ENCODE measurements at places on chromosomes 3 and 15. TPM values are rescaled to one million over a fixed set of nuclear protein-coding genes. Genes with fewer than 3 reads are reported as not detected.

GRCh38 chr3:191770541-191770940 is 309.6 kb downstream of the PYDC2 start:
- no peak for DNase-seq

DNA sequence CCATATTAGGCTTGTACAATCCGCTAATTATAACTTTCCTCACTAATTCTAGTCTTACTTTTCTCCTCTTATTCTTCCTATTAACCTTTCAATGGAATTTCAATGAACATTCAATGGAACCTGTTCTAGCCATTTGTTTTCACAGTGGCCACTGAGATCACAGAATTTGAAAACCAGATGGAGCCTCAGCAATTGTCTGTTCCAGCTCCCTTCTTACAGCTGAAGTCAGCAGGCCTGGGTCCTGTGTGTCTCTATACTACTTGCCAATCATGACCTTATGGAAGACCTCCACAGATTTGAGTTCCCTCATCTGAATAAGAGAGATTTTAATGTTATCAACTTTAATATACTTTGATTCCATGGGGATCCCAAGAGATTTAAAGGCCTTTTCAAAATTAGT is 36.6 kb downstream of the TJP1 start:
- peak; percentile 12 for DNase-seq

DNA sequence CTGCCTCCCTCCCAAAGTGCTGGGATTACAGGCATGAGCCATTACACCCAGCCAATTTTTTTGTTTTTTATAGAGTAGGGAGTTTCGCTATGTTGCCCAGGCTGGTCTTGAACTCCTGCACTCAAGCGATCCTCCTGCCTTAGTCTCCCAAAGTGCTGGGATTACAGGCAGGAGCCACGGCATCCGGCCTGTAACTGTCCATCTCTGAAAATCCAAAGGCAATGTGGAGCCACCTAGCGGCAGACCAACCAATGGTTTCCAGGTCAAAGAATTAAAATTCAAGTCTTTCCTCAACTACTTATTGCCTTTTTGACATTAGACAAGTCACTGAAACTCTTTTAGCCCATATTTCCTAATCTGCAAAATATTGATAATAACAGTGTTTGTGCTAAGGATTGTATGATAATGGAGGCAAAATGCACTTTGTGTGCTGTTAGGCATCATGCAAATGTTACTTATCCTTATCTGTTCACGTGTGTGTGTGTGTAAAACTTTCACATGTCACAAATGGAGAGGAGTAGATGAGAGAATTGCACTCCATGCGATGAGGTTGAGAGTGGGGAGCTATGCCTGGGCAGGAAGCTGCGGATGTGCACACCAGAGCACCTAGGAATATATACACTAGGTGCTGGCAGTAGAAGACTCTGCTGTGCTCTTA is 48.7 kb downstream of the COL8A1 start:
- DNase-seq = peak; percentile 69

DNA sequence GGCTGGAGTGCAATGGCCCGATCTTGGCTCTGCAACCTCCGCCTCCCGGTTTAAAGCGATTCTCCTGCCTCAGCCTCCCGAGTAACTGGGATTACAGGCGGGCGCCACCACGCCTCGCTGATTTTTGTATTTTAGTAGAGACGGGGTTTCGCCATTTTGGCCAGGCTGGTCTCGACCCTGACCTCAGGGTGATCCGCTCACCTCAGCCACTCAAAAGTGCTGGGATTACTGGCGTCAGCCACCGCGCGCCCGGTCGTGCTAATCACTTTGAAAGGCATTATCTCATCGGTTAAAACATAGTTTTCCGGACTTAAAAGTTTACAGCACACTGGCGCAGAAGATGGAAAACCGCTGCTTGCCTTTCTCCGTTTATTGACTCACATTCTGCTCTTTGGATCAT is 27.6 kb upstream of the MTHFS start:
- peak; percentile 6 for DNase-seq

- no peak for DNase-seq
Observed at GRCh38 chr3:193884652-193885051, 251.3 kb upstream of the HES1 start.

- no peak for DNase-seq
Observed at GRCh38 chr15:80480909-80481308, 76.7 kb downstream of the ARNT2 start.

- DNase-seq = no peak
Observed at GRCh38 chr3:79872483-79872882, 104.7 kb upstream of the ROBO1 start.

- no peak for DNase-seq
Observed at GRCh38 chr15:23081271-23081670, 41.9 kb upstream of the TUBGCP5 start.

GRCh38 chr3:133408961-133409360 is 9.1 kb downstream of the BFSP2 start:
- no peak for DNase-seq

DNA sequence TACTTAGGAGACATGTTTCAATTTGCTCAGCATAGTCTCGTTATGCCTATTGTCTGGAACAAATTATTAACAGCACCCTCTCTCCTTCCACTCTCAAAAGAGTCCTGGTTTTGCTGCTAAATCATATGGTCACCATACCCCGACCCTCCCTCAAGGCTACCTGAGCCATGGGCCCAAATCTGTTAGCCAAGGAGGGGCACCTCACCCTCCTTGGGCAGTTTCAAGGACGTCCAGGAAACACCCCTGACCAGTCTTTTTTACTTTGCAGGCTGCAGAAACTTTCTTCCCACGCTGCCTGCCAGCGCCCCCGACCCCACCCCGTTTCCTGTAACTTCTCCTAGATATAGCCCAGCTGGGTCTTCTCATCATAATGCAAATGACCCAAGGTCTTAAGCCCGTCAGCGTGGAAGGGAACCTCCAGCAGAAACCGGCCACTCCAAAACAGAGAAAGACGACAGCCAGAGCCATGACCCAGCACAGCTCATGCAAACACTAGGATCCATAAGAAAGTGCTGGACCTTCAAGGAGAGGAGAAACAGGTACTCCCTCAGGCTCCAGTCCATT is 62.3 kb downstream of the ADCY5 start:
- no peak for DNase-seq

- no peak for DNase-seq
Observed at GRCh38 chr15:57031082-57031481, 112.6 kb downstream of the TCF12 start.

DNA sequence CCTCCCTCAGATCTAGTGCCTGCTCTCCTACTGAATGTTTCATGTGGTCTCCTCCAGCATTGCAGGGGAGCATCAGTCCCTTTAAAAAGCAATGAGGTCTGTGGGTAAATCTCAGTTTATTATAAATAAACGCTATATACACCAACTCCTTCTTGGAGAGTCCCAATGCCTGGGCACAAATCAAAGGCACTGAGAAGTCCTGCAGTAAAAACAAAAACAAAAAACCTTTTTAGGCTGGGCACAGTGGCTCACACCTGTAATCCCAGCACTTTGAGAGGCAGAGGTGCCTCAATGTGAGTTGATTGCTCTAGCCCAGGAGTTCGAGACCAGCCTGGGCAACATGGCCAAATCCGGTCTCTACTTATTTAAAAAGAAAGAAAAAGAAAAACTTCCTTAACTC is 45.0 kb downstream of the ACAN start:
- DNase-seq = no peak

DNA sequence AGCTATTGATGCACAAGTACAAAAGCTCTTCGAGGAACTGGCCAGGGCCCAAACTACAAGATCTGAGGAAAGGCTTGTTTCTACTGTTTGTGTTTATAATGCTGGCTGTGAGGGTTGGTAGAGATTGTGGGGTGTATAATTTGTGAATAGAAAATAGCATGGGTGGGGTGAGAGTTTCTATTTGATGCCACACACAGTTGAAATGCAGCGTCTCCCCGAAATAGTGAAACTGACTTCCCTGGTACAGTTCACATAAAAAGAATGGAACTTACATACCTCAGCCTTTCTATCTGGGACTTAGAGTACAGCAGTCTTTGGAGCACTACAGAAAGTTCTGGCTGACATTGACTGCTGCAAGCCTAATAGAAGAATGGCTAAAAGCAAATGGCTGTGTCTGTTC is 91.3 kb downstream of the DTWD1 start:
- DNase-seq = no peak

DNA sequence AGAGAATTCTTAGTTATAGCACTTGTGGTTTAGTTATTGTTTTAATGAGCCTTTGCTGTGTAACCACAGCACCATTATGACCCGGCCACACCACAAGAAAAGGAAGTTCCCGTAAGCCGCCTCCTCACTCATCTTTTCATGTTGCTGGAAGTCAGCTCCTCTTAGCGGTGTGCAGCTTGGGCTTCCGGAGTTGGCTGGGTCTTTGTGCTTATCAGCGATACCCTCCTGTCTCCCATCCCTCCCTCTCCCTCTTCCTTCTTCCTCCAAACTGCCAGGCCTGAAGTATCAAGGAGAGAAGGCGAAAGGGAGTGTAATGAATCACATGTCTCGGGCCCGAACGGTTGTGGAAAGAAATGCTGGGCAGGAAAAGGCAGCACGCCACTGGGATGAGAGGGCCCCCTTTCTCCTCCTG is 353.5 kb downstream of the MCTP2 start:
- DNase-seq = no peak

DNA sequence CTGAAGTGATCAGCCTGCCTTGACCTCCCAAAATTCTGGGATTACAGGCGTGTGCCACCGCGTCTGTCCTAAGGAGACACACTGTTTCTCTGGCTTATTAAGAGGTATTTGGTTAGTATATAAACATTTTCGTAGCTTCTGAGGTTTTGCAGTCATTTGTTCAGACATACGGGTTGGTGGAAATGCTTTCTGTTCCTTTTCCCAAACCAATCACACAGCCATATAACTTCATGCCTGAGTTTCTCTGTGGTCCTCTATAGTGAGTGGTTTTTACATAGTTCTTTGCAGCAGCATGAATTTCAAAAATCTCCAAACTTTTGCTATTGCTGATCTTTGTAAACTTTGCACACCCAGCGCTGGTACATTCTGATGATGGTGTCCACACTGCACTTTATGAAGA is 100.5 kb downstream of the AKAP13 start:
- no peak for DNase-seq

DNA sequence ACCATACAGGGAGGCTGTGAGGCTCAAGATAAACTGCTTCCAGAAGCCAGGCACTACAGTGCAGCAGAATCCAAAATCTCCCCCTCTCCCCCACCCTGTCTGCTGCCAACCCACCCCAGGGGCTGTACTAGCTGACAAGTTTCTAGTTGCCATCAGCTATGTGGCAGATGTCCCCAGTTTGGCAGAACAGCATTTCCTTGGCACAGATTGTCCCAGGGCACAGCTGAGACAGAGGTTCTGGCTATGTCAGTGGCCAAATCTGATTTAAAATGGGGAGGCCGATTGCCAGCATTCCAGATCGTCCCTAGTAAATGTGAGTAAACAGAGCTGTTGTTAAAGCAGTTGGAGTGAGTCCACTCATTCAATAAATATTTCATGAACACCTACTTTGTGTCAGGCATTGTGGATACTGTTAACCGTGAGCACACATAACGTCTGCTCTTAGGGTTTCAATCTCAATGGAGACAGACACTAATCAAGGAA is 28.0 kb upstream of the CCDC174 start:
- no peak for DNase-seq

DNA sequence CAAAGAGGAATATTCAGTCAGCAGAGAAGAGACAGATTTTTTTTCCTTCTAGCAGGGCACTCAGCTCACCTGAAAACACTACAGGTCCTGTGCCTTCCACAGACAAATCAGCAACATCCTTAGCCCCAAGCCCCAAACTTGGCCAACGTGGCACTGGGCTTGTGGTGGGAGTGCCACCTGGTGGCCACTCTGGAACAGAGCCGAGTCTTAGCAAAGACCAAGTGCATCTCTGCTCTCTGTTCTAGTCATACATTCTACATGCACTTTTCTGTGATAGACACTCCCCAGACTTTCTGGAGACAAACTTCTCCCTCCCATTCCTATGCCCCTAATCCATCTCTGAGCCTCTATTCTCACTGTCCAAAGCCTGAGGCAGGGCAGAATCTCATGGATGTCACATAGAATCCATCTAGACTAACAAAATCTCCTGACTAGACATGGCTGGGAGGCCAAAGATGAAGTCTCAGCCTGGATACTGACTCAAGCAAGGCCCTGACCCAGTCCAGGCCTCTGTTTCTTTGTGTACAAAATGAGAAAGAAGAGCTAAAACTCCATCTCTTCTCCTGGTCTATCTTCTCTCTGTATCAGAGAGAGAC is 5.1 kb upstream of the SEMA7A start:
- peak; percentile 84 for DNase-seq

DNA sequence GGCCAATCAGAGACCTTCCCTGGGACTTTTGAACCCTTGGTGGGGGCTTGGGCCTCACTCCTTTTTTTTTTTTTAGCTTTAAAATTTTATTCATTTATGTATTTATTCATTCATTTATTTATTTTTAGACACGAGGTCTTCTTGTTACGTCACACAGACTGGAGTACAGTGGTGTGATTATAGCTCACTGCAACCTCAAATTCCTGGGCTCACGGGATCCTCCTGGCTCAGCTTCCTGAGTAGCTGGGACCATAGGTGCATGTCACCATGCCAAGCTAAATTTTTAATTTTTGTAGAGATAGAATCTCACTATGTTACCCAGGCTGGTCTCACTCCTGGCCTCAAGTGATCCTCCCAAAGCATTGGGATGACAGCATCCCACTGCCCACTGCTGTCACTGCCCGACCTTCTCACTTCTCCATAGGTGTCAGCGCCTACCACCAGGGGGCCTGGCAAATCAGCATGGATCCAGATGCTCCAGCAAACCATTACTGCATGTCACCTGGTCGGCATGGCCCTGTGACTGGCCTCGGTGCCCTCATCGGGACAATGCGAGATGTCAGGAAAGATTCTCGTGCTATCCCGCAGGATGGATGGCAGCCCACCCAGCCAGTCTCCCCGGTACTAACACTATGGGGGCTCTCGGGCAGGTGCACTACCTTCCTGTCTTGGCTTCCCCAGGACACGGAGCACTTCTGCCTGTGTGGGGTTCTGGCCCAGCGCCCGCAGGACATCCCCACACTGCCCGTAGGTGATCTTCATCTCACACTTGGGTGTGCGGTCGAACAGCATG is 3.0 kb downstream of the MYL3 start:
- no peak for DNase-seq

DNA sequence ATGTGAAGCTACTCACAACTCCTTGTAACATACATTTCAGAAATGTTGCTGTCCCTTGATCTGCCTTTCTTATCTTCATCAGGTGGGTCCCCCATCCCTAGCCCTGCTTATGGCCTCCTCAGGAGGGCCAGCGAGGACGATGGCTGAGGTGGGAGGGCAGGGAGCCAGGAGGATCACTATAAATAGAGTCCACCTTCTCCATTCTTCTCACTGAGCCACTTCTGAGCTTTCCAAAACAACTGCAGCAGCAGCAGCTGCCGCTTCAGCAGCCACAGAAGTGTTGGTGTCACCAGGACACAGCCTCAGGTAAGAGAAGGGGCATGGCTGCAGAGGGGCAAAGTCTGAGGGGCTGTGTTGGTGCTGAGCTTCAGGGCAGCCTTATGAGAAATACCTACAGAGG is 53.5 kb downstream of the ANAPC13 start:
- DNase-seq = no peak

SEMA7A gene
- 3.5 TPM for total RNA-seq

ARNT2 gene
- 20.1 TPM for total RNA-seq

C3orf52 gene
- 2.4 TPM for total RNA-seq

CSNK1G1 gene
- 20.5 TPM for total RNA-seq

RAD51 gene
- 27.2 TPM for total RNA-seq

SLC6A20 gene
- total RNA-seq = not detected

GHSR gene
- total RNA-seq = not detected

B3GNT5 gene
- total RNA-seq = 14.1 TPM

IL17RD gene
- 33.6 TPM for total RNA-seq

SCN5A gene
- 3.9 TPM for total RNA-seq
